HCT116 (cell line): ENCODE measurements at places on chromosomes 13 and 19.

DNA sequence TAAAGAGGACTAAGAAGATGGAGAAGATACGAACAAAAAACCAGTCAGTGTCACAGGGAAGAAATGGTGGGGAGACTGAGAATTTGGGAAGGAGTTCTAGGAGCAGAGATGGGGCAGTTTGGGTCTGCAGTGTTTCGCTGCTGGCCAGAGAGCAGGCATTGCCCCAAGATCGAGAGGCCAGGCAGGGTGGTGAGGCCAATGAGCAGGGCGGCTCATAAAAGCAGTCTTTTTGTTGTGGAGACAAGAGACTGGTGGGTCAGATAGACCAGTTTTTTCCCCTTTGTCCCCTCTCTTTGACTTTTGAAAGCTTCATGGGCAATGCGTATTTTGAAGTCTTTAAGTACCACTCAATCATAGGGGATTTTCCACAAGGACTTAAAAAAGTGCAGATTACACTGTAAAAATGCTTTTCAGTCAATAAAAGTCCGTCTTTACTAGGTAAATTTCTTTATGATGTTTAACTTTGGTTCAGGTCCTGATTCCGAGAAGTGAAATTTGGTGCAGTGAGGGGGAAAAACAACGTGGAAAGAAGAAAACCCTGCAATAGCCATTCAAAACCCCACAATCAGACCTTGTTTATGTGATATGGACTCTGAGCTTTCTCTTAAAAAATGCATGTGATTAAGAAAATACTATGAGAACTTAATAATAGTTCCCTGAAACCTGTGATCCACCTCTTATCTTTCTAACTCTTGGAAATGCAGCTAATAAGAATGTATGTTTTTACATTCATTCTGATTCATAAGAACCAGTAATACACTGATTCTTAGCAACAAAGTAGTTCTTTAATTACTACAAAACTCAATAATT, 338.9 kb downstream of the KLF5 start:
- DNase-seq = no peak

GRCh38 chr13:61156753-61157152, 258.9 kb downstream of the PCDH20 start:
- DNase-seq = no peak

- DNase-seq = no peak
These were observed 23.0 kb upstream of the ATP1A3 start for GRCh38 chr19:42017040-42017439.

GRCh38 chr19:55352549-55353145, 1.9 kb downstream of the COX6B2 start:
- no peak for DNase-seq

DNA sequence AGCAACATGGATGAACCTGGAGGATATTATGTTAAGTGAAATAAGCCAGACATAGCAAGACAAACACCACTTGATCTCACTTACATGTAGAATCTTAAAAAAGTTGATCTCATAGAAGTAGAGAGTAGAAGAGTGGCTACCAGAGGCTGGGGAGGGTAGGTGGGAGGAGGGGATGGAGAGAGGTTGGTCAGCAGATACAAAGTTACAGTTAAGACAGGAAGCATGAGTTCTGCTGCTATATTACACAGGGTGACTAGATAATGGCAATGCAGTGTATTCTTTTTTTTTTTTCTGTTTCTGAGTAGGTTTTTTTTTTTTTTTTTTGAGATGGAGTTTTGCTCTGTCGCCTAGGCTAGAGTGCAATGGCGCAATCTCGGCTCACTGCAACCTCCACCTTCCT, 15.2 kb upstream of the THSD1 start:
- DNase-seq = no peak

DNA sequence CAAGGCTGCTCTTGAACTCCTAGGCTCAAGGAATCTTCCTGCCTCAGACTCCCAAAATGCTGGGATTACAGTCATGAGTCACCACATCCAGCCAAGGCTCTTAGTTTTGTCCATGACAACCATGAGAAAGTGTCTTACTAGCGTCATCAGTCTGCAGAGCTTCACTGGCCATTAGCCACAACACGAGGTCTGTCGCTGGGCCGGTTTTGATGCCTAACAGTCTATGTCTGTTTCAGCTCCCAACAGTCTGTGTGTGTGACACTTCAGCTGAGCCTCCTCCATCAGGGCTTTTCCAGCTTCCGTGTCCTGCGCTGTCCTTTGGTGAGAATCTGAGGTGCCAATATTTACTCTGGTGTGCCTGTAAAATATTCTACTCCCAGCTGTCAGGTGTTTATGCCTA, 47.6 kb downstream of the CEP89 start:
- DNase-seq = no peak

GRCh38 chr13:109231888-109232287, 554.5 kb downstream of the IRS2 start:
- DNase-seq = no peak

- DNase-seq = no peak
These were observed 18.2 kb upstream of the STK24 start for GRCh38 chr13:98595134-98595533.

DNA sequence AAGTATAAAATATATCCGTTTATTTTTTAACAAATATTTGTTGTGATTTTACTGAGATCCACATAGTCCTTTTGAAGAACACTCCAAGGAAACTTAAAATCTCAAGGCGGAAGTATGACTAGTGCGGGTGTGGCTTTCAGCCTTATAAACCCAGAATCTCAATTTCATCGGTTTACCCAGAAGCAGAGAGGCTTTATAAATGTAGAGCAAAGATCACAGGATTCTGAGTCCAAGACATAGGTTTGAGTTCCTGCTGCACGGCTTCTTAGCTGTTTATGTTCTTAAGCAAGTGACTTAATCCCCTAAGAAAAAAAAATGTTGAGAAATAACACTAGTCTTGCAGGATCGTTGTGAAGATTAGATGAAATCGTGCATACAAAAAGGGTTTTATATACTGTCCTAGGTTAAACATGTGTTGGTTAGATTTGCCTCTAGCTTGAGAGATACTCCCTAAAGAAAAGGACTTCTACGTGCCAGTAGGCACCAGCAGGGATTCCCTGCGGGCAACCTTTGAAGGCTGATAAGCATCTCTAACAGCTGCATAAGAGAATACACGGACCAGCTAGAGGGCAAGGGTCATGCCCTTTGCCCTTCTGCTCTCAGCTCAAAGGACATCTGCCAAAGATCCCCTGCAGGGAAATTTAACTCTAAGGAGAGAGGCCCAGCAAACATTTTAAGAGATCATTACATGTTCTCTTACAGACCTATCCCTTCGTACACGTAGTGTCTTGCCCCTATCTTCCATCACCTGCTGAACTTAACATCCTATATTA, 130.4 kb upstream of the MIR17HG start:
- no peak for DNase-seq

- no peak for DNase-seq
These were observed 42.7 kb downstream of the SERP2 start for GRCh38 chr13:44416301-44416700.

GRCh38 chr13:79380997-79381396, 25.1 kb downstream of the RBM26 start:
- DNase-seq = no peak

DNA sequence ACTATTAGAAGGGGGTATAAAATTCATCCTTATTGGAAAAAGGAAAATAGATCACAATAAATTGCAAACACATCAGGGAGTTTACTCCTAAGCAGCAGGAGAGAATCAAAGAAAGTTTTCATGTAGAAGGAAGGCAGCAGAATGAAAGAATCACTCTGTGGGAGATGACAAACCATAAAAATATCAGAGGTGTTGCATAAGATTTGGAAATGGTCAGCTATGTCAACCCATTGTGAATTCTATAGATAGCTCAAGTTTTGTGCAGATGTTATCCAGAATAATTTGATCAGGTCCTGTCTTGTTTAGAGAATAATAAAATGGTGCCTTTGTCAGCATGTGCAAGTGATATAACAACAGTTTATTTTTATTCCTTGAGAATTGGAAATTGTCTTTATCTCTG, 622.4 kb downstream of the DCT start:
- no peak for DNase-seq

DNA sequence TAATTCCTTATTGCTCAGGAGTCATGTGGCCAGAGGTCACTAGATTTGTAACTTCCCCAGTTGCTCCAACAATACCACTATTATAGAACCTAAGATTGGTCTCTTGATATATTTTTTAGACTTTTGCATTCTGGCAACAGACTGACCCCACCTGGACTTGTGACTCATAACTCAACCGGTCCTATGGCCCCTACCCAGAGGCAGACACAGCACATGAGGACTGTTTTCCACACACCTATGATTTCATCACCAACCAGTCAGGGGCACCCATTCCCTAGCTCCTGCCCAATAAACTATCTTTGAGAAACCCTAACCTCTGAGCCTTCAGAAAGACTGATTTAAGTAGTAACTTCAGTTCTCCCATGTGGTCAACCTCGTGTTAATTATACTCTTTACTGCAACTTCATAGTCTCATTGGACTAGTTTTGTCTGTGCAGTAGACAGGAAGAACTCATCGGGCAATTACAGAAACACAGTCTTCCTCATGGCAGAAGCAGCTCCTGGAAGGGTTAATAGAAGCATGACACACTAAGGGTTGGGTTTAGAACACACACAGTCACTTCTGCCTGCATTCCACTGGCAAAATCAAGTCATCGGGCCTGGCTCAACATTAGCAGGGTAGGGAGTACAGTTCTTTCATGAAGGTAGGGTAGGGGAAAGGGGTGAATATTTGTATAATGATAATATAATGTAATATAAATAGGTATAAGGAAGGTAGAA, 251.8 kb downstream of the UQCRFS1 start:
- DNase-seq = no peak

- no peak for DNase-seq
These were observed 93.6 kb downstream of the KL start for GRCh38 chr13:33109801-33110200.

DNA sequence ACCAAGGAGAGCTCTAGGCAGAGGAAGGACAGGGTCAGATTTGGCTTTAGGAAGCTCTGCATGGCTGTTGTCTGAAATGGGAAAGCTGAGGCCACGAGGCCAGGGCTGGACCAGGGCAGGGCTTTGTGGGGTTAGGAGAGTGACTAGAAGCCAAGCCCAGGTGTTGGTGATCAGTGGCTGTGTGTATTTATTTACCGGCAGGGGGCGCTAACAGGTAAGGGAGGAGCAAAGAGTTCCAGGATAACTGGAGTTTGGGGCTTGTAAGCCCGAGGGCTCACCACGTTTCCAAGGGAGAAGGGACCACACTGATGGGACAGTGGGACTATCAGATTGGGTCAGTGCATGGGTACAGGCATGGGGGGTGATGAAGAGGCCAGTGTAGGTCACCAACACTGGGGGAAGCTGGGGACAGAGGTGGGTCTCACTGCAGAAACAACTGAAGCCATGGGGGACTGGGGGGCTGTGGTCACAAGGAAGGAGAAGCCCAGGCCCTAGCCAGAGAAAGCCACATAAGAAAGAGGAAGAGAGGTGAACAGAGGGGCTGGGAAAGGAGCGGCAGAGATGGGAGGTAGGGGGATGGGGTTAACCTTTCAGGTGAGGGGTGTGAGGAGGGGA, 3.9 kb downstream of the TMEM147 start:
- DNase-seq = peak; percentile 34

DNA sequence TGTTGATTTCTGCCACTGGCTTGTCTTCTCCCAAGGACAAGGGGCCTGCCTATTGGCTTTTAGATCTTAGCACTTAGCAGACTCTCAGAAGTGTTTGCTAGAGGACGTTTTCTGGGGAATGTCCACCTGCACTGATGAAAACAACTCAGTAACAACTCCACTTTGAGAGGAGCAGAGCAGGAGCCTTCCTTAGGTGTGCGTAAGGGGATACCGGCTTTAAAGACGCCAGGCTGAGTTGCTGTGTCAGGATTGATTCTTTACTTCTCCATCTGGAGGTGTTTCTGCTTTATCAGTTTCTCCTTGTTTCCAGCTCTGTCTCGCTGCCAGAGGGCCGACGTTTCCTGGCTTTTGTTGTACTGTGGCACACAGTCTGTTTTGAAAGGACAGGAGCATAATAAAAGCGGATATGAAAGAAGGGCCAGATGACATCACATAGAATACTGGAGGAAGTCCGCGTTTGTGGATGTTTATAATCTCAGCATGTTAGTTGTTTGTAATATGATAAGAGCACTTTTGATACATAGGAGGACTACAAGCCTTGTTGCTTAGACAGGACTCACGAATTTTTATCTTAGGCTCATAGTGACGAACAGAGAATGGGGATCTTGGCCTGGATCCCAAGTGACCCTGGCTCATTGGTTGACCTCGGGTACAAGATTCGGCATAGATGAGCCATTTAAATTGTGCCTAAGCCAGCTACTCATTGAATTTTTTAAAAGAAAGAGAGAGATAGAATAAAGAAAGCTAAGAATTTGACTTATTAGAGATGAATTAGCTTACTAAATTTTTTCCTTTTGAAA, 34.6 kb downstream of the COL4A2 start:
- no peak for DNase-seq

DNA sequence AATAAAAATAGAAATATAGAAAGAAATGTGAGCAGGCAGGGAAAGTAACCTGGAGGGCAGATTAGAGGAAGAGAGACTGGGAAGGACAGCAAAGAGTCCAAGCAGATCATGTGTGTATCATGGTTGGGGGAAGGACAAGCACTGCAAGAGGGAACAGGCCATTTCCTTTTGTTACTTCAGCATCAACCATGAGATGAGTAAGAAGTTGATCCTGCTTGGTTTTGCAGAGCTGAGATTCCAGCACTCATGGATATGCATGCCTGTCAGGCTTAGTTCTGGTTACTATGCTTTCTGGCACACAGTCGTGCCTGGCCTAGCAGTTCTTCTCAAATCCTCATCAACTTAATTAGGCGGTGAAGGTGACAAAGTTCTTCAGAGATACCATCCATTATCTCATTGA, 18.1 kb downstream of the NALCN start:
- DNase-seq = no peak

- peak; percentile 75 for DNase-seq
These were observed at the start of gene SYNE4 for GRCh38 chr19:36008336-36008978. Gene SYNE4 (minus strand): TSS chr19:36008813. CDS start chr19:36008681, 132 bp downstream.

GRCh38 chr19:43430976-43431375, 16.3 kb downstream of the TEX101 start:
- DNase-seq = no peak

- no peak for DNase-seq
These were observed 144.1 kb upstream of the TMTC4 start for GRCh38 chr13:100818711-100819110.

- no peak for DNase-seq
These were observed 459 bp downstream of the MIDN start for GRCh38 chr19:1248786-1249297.

- DNase-seq = peak; percentile 46
These were observed 435.1 kb downstream of the EFNB2 start for GRCh38 chr13:106100171-106100919.

DNA sequence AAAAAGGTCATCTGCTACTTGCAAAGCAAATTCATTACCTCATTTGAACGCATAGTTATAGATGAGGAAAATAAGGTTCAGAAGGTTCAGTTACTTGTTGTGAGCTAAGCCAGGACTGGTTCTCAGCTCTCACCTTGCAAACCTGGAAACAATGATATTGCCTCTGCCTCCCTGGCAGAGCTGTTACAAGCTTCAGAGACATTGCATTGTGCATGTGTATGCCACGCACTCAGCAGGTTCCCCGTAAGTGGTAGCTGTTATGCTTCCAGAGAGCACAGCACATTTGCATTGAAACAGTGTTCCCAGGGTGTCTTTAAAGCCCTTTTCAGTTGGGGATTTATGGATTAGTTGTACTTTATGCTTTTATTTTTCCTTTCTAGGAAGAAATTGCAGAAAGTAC, 80.6 kb downstream of the DGKH start:
- no peak for DNase-seq
